ENCODE measurements at places on chromosomes 6 and 20.

DNA sequence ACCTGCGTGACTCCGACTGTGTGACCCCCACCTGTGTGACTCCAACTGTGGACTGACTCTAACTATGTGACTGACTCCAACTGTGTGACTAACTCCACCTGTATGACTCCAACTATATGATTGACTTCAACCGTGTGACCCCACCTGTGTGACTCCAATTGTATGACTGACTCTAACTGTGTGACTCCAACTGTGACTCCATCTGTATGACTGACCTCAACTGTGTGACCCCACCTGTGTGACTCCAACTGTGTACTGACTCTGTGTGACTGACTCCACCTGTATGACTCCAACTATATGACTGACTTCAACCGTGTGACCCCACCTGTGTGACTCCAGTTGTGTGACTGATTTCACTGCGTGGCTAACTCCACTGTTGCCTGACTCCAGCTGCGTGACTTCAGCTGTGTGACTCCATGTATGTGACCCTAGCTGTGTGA lies 38.6 kb downstream of the SYNJ2 start:
- no peaks in the 10 kb centered on the region for H3K27me3 ChIP-seq
- no peak overlapping the region for H3K27ac ChIP-seq
- no peaks in the 10 kb centered on the region for H3K36me3 ChIP-seq
- DNase-seq: no peak
- H3K4me3 ChIP-seq: no peak overlapping the region

DNA sequence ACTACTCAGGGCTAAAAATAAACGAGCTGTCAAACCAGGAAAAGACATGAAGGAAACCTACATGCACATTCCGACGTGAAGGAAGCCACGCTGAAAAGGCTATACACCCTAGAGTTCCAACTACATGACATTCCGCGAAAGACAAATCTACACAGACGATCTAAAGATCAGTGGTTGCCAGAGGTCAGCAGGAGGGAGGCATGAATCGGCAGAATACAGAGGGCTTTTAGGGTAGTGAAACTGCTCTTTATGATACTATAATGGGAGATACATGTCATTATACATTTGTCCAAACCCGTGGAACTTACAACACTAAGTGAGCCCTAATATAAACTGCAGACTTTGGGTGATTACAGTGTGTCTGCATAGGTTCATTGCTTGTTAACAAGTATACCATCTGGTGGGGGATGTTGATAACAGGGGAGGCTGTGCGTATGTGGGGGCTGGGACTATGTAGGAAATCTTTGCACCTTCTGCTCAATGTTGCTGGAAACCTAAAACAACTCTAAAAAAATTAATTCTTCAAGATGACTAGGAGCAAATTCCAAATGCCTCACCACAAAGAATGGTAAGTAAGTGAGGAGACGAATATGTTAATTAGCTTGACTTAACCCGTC lies 132.2 kb upstream of the CDH4 start:
- no peaks in the 10 kb centered on the region for H3K4me1 ChIP-seq
- H3K27me3 ChIP-seq: no peaks in the 10 kb centered on the region

- H3K4me1 ChIP-seq: no peaks in the 10 kb centered on the region
- peaks cover 3% of the 10 kb centered on the region for H3K27me3 ChIP-seq
- no peak overlapping the region for H3K27ac ChIP-seq
- no peaks in the 10 kb centered on the region for H3K36me3 ChIP-seq
- DNase-seq: no peak
These were observed 121.4 kb upstream of the TCF21 start for GRCh38 chr6:133767357-133767970.

DNA sequence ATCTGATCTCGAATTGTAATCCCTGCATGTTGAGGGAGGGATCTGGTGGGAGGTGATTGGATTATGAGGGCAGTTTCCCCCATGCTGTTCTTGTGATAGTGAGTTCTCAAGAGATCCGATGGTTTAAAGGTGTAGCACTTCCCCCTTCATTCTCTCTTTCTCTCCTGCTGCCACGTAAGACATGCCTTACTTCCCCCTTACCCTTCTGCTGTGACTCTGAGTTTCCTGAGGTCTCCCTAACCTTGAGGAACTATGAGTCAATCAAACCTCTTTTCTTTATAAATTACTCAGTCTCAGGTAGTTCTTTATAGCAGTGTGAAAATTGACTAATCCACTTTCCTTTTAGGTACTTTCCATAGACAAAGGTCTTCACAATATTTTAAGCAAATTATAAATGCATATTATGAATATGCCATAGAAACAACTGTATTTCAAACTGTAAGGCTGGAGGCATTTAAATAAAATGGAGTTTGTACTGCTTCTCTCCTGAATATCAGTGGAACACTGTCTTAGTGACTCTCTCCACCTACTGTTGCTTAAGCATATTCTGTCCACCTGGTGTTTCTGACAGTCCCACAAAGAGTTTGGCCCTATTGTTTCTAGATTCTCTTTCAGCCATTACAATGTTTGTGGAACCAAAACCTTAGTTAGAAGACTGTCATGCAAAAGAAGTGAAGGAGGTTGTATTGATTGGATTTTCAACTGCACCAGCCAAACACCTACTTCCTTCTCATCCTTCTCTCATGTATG lies 24.3 kb upstream of the IL17A start:
- no peak for DNase-seq
- H3K36me3 ChIP-seq: no peaks in the 10 kb centered on the region
- H3K27me3 ChIP-seq: no peaks in the 10 kb centered on the region
- H3K4me1 ChIP-seq: no peaks in the 10 kb centered on the region

GRCh38 chr6:87944541-87944954 lies 103.1 kb upstream of the SPACA1 start:
- no peak overlapping the region for H3K4me3 ChIP-seq
- no peaks in the 10 kb centered on the region for H3K36me3 ChIP-seq
- H3K27me3 ChIP-seq: no peaks in the 10 kb centered on the region
- no peak overlapping the region for H3K27ac ChIP-seq

- DNase-seq: no peak
- no peaks in the 10 kb centered on the region for H3K36me3 ChIP-seq
- no peak overlapping the region for H3K27ac ChIP-seq
- no peaks in the 10 kb centered on the region for H3K4me1 ChIP-seq
- H3K4me3 ChIP-seq: no peak overlapping the region
These were observed 28.1 kb downstream of the INSM1 start for GRCh38 chr20:20395903-20396568.

- H3K4me3 ChIP-seq: no peak overlapping the region
- H3K36me3 ChIP-seq: no peaks in the 10 kb centered on the region
- DNase-seq: no peak
- peaks cover 19% of the 10 kb centered on the region for H3K4me1 ChIP-seq
- no peak overlapping the region for H3K27ac ChIP-seq
- H3K27me3 ChIP-seq: no peaks in the 10 kb centered on the region
These were observed 108.1 kb downstream of the TBC1D7 start for GRCh38 chr6:13220266-13220665.

DNA sequence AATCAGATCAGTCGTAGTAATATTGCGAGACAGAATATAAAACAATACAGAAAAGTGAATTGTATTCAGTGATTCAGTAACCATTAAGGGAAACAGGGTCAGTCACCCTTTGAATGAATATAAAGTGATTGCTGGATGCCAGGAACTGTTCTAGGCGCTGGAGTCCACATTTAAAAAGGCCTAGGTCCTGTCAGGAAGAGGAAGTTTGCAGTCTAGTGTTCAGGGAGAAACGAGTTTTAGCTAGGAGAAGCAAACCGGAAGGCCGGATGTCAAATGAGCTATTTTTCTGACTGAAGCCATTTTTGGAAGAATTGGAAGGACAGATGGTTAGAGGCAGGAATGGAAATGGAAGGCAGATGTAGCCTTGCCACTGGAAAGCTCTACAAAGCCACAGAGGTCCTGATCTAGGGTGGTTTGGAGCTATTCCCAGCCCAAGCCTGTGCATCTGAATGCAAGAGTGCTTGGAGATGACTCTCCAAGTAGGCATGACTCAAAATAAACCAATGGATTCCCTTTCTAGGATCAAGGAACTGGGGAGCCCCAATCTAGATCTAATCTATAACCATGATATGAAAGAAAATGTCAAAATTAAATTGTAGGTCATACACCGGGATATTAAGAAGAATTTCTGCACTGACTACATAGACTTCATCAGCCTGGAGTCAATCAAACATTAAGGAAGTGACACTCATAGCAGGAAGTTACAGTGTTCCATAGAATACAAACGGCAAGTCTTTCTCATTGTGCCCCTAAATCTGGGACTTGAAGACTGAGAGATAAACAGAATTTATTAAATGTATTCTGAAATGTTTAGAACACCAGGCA lies 36.8 kb upstream of the CDKAL1 start:
- no peak overlapping the region for H3K4me3 ChIP-seq
- H3K27ac ChIP-seq: no peak overlapping the region
- no peaks in the 10 kb centered on the region for H3K27me3 ChIP-seq
- H3K4me1 ChIP-seq: no peaks in the 10 kb centered on the region
- no peak for DNase-seq

GRCh38 chr20:63400486-63401210 lies 39.5 kb upstream of the CHRNA4 start:
- no peaks in the 10 kb centered on the region for H3K27me3 ChIP-seq
- no peak overlapping the region for H3K27ac ChIP-seq
- H3K36me3 ChIP-seq: no peaks in the 10 kb centered on the region
- H3K4me1 ChIP-seq: no peaks in the 10 kb centered on the region
- no peak overlapping the region for H3K4me3 ChIP-seq
- DNase-seq: no peak

GRCh38 chr6:11111769-11112437 lies 378 bp upstream of the ERVFRD-1 start:
- H3K36me3 ChIP-seq: no peaks in the 10 kb centered on the region
- H3K27me3 ChIP-seq: no peaks in the 10 kb centered on the region
- no peaks in the 10 kb centered on the region for H3K4me1 ChIP-seq

DNA sequence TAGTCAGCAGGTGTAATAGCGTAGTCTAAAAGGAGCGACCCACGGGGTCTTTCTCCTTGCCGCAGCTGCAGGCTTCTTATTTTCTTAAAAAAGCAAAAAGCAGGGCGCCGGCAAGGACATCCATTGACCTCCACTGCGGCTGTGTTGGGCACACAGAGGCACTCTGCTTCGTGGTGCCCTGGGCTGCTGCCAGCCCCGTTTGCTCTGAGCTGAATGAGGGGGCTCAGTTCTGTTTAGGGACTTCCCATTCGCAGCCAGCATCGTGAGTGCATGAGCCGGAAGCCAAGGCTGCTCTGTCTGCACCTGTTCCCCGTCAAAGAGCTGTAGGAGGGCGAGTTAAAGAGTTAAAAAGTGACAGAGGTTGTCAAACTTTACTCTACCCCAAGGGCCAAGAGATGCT lies 1.7 kb upstream of the SLC22A2 start:
- H3K4me3 ChIP-seq: no peak overlapping the region
- no peak overlapping the region for H3K27ac ChIP-seq
- no peaks in the 10 kb centered on the region for H3K36me3 ChIP-seq
- no peaks in the 10 kb centered on the region for H3K27me3 ChIP-seq
- no peak for DNase-seq

DNA sequence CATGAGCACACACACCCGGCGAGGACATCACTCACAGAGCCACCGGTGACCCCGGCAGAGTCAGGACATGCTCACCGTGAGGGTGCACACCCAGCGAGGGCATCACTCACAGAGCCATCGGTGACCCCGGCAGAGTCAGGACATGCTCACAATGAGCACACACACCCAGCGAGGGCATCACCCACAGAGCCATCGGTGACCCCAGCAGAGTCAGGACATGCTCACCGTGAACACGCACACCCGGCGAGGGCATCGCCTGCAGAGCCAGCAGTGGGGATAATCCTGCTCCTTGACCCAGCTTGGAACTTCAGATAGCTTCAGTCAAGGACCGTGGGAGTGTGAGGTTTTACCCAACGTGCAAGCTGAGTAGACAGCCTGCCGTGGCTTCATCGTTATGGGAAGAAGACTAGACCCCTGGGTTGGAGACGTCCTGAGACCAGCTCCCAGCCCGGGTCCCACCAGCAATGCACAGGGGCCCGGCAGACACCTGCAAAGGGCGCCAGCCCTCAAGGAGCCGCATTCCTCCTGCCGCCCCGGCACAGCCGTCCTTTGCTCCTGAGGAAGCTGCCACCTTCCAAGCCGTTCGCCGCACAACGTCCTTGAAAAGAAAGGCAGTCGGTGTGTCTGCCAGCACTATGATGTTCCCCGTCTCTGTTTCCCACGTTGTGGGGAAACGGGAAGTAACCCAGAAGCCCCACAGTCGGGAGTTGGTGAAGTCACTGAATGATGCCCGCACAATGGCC lies 192.3 kb downstream of the DLL1 start:
- no peaks in the 10 kb centered on the region for H3K27me3 ChIP-seq
- H3K27ac ChIP-seq: no peak overlapping the region
- no peaks in the 10 kb centered on the region for H3K36me3 ChIP-seq
- H3K4me1 ChIP-seq: peaks cover 2% of the 10 kb centered on the region

GRCh38 chr20:18988701-18989100 lies 175.1 kb downstream of the SCP2D1 start:
- H3K4me3 ChIP-seq: no peak overlapping the region
- DNase-seq: no peak
- H3K36me3 ChIP-seq: no peaks in the 10 kb centered on the region
- no peak overlapping the region for H3K27ac ChIP-seq

- no peaks in the 10 kb centered on the region for H3K4me1 ChIP-seq
- no peak for DNase-seq
- no peaks in the 10 kb centered on the region for H3K27me3 ChIP-seq
- H3K36me3 ChIP-seq: no peaks in the 10 kb centered on the region
- no peak overlapping the region for H3K27ac ChIP-seq
These were observed 109.9 kb upstream of the THBS2 start for GRCh38 chr6:169363590-169363989.

DNA sequence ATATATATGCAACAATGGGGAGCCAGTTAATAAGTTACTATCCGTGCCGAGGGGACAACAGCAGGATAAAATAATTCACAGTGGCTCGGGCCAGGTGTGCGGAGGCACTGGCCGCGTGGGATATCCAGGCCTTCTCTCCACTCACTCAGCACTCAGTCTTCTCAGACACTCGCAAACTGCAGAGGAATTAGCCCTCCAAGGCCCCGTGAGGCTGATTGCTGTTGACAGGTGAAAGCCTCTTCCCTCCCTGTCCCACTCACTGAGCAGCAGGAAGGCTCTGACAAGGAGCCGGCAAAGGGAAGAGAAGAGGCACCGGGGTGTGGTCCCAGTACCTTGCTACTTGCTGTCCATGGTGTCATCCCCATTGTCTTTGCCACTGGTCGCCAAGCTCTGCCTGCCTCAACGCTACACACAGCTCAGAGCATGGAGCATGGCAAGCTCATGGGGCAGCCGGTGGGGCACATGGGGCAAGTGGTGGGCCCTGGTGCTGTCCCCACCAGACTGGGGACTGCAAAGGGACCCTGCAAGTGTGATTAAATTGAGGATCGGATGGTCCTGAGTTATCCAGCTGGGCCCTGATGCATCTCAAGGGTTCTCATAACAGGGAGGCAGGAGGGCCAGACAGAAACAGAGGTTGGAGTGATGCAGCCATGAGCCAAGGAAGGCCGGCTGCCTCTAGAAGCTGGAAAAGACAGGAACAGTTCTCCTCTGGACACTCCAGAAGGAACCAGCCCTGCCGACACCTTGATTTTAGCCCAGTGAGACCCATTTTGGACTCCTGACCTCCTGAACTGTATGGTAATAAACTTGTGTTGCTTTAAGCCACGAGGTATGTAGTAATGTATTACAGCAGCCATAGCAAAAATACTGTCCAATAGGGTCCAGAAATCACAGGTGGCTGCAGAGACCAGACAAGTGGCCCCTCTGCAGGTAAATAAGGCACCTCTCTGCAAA lies 119.7 kb downstream of the PSMB1 start:
- peaks cover 4% of the 10 kb centered on the region for H3K4me1 ChIP-seq
- no peak overlapping the region for H3K27ac ChIP-seq
- H3K36me3 ChIP-seq: no peaks in the 10 kb centered on the region
